ENCODE measurements at places on chromosomes 3 and 15.

DNA sequence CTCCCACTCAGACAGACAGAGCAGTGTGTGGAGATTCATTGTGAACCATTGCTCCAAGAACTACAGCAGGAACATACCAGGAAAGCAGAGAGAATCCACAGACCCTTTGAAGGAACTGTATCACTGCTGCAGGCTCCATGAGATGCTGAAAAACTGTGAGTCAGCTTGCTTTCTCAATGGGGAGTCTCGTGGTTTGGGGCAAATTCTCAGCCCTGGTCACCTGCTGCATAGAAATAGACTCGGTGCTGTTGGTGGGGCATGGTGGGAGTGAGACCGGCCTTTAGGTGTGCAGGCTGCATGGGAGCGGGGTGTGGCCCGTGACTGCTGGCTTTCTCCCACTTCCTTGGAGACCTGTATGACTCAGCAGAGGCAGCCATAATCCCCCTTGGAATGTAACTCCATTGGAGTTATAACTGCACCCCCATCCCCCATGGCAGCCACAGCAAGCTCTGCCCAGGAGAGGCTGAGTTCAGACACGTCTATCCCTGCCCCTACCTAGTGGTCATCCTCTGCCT lies 35.6 kb downstream of the ALCAM start:
- peak; percentile 97 for DNase-seq

DNA sequence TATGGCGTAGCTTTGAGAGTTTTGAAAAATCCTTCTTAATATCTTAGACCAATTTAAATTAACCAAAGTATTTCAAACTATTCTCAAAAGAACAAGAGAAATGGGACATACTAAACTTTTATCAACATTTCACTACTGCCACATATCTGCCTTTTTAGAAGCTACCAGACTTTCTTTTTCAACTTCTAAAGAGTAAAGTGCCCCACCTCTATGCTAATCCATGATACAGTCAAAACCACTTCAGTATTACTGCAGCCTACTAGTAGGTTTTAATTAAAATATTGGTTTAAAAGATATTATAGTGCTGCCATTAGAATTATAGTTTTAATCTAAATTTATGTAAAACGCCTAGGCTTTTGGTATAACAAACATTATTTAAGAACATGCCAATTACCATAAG lies 15.1 kb downstream of the HERC1 start:
- no peak for DNase-seq

DNA sequence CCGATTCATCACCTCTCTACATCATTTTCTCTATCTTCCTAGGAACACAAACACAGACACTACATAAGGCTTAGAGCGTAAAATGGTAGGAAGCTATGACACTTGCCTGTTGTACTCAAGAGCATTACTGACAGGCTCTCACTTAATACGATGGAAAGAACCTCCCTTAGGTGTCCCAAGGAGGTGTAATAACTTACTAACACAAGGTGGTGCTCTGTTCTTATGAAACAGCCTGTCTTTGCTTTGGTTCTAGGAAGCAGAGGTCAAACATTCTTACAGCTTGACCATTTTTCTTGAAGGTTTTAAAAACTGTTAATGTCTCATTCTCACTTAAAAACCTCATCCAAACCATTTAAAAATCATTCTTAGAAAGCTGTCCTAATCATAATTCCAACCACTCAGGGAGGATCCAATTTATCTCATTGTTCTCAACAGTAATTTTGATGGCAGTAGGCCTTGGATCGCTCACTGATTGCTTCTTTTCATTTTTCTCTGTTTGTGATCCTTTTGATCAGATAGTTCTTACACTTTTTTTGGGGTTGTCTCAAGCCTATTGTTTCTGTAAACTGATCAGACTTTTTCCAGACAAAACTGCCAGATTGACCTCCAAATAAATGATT lies 317.8 kb upstream of the AGTR1 start:
- peak; percentile 66 for DNase-seq

GRCh38 chr3:189398656-189399055 lies 226.9 kb downstream of the TPRG1 start:
- no peak for DNase-seq

DNA sequence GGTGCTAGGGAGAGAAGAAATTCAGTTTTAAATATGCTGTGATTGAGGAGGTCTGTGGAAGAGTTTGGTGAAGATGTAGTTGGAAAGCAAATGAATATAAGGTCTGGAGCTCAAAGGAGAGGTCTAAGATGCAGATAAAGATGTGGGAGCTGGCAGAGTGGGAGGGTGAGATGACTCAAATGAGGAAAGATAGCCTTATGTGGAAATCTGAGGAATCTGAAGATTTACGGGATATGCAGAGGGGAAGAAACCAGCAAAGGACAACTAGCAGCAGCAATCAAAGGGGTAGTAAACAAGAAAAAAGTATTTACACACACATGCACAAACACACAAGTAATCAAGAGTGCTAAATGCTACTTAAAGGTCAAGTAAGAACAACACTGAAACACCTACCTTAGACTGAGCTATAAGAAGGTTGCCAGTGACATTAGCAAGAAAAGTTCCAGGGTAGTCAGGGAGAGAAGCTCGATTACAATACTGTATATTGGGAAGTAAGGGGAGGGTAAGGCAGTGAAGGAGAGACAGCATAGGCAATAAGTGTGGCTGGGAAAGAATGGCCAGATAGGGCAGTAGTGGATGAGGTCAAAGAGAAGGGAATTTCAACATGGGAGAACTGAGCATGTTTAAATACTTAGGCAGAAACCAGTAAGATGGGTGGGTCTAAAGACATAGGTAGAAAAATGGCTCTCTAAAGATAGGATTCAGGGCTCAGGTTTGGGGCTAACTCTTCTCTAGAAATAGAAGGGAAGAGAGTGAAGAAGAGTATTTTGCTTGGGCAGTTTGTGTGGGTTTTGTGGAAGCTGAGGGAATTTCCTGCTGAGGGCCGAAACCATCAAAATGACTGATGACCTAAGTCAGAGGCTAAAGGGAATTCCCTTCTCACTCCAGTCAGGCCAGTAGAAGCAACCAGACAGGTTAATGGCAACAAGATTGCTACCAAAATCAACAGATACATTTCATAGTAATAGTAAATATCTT lies 8.9 kb downstream of the CMTM6 start:
- peak; percentile 50 for DNase-seq

GRCh38 chr15:31042751-31043150 lies 51.3 kb upstream of the MTMR10 start:
- DNase-seq: no peak

DNA sequence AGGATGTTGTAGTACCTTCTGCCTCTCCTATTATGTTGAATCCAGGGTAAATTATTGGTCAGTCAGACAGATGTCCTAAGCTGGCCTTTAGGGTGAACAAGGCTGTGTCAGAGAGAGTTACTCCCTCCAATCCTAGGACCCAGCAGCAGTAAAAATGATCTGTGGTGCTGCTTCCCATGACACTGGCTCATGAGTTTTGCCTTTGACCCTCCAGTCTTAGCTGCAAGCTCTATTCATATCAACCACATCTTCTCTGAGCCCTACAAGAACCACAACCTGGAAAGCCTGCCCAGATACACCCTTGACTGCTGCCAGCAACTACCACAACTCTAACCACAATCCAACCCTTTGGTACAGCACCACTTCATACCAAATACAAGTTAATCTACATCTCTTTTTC lies 27.2 kb upstream of the PHLDB2 start:
- no peak for DNase-seq

DNA sequence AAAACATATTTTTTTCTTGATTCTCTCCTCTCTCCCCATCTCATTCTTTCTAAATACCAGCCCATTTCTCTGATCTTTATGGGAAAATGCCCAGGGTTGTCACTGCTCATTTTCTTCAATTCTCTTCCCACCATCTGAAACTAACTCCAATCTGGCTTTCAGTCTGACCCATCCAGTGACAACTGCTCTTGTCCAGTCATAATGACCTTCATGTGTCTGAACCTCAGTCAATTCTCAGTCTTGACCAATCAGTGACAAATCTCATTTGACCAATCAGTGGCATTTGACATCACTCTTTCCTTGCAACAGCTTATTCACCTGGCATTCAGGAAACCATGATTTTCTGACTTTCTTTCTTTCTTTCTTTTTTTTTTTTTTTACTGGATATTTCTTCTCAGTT lies 15.1 kb downstream of the VEPH1 start:
- DNase-seq: no peak

- no peak for DNase-seq
Measured at GRCh38 chr3:127391436-127392155, 103.8 kb upstream of the PRR20G start.

DNA sequence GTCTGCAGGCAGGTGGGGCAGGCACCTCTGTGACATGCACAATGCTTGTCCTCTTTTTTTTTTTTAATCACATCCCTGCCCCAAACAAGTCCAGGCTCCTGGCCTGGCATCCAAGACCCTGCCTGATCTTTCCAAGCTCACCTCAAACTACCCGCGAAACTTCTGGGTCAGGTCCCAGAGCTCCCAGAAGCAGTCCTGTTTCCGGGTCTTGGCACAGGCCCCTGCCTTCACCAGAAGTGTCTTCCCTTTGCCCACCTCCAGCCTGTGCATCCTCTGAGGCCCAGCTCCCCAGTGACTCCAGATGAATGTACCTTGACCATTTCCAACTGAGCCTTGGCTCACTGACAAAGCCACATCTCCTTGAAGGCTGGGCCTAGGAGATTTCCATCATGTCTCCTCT lies 23.0 kb downstream of the PLA2G4E start:
- no peak for DNase-seq

DNA sequence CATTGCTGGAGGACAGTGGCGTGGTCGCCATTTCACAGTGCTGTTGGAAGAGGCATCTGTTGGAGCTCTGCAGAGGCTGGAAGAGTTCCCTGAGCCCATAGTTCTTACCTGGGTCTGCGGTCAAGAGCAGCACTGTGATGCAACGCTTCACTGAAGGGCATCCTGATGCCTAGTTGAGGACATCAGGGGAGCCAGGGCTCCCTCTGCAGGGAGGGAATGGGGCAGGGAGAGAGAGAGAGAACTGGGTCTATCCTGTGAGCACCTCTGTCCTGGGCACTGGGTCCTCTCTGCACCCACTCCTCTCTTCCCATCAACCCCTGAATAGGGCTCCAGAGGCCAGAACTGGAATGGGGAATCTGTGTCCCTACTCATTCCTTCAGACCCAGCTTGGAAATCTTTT lies 23.9 kb upstream of the MOBP start:
- DNase-seq: no peak

- DNase-seq: no peak
Measured at GRCh38 chr3:67619991-67620390, 34.4 kb downstream of the SUCLG2 start.

DNA sequence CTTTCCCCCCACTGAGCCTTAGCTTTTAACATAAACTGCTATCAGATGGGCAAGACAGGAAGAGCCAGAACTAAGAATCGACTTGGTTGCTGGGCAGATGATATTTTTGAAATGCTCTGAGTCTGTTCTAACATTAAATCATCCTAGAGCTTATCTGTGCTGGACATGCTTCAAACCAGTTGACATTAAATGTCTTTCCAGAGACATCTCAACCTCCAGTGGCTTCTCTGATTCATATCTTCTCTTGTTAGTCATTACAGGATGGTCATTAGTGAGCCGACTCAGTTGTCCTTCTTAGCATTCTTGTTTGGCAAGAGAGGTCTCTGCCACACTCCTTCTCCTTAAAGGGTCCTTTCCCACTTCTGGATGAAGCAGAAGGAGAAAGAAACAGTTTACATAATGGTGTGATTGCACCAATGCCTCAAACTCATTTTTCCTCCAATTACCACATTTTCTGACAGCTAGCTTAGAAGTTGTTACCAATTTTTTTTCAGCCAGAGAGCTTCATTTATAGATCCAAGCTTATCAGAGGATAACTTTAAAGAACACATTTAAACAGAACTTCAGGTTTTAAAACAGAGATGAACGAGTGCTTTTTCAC lies 21.7 kb upstream of the SYN2 start:
- no peak for DNase-seq

- DNase-seq: no peak
Measured at GRCh38 chr3:123521179-123521969, 63.5 kb downstream of the HACD2 start.

- DNase-seq: no peak
Measured at GRCh38 chr3:140943781-140944552, 2.3 kb downstream of the SLC25A36 start.

DNA sequence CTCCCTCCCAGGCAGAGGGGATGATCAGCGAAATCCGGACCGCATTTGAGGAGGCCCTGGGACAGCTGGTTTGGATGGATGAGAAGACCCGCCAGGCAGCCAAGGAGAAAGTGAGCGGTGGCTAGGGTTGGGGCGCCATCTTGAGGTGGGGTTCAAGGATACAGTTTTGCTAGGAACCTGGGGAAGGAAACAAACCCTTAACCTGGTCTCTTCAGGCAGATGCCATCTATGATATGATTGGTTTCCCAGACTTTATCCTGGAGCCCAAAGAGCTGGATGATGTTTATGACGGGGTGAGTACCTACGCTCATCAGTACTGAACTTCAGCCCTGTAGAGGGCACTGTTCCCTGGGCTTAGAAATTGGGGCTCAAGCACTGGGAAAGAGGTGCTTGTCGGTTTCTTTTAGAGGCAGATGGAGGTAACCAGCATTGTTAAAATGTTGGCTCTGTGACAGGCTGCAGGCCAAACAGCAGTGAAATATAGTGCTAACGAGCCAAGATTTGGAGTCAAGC lies 9.6 kb upstream of the PSMD2 start:
- peak; percentile 66 for DNase-seq

DNA sequence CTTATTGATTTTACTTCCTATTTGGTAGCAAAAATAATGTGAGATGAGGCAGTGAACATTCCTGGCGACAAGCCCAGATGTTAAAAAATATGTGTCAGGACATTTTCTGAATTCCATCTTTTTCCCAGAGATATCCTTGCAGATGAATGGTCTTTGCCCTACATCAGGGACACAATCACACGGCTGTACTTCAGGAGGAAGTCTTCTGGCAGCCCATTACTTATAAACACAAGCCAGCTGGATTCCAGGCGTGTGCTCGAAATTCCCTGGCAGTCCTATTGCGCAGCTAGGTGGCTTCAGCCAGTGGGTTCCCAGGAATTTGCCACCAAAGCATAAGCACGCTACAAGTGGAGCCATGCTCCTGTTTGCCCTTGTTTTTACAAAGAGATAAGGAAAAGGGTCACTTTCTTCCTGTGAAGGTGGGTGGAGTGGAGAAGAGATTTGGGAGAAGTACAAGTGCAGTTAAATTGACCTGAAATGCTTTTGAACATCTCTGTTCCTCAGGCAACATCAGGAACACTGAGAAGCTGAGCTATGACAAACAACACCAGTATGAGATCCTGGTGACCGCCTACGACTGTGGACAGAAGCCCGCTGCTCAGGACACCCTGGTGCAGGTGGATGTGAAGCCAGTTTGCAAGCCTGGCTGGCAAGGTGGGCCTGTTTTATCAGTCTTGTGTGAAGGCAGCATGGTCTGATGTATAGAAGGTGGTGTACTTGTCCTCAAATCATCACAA lies 257.1 kb upstream of the TRIM42 start:
- DNase-seq: no peak

- DNase-seq: peak; percentile 29
Measured at GRCh38 chr3:62184559-62184958, 188.8 kb downstream of the FEZF2 start.

DNA sequence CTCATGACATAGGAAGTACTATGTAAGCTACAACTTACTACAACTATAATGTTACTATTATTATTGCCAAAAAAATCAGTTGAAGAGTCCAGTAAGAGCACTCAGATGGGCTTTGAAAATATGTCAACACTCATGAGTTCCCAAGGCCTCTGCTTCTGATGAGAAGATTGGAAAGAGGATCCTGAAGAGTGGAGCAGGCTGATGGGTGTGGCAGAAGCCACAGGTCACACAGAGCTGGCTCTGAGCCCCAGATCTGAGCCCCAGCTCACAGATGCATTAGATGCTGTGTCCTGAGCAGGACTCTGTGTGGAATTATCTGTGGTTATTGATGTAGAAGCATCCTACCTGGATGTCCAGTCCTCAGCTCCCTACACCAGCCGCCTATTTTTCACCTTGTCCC lies 65.6 kb downstream of the SPSB4 start:
- no peak for DNase-seq
